ENCODE measurements at places on chromosomes 2 and 18. TPM values are rescaled to one million over a fixed set of nuclear protein-coding genes. Genes with fewer than 3 reads are reported as not detected.

- H3K27me3 ChIP-seq = no peaks in the 10 kb centered on the region
- no peak overlapping the region for H3K27ac ChIP-seq
- DNase-seq = no peak
- no peaks in the 10 kb centered on the region for H3K36me3 ChIP-seq
- H3K4me3 ChIP-seq = no peak overlapping the region
These were observed 11.5 kb downstream of the NPC1 start for GRCh38 chr18:23574611-23575308.

DNA sequence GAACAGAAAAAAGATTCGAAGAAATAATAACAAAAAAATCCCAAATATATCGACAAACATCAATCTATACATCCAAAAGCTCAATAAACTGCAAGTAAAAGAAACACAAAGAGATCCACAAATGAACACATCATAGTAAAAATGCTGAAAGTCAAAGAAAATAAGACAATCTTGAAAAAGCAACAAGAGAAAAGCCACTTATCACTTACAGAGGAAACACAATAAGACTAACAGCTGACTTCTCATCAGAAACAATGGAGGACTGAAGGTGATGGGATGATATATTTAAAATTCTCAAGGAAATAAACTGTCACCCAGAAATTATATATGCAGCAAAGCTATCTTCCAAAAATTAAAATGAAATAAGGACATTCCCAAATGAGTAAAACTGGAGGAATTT is 140.3 kb downstream of the NDUFA10 start:
- H3K4me3 ChIP-seq = no peak overlapping the region
- DNase-seq = no peak
- H3K36me3 ChIP-seq = no peaks in the 10 kb centered on the region
- no peaks in the 10 kb centered on the region for H3K27me3 ChIP-seq

The LHCGR gene
- not detected for total RNA-seq

DNA sequence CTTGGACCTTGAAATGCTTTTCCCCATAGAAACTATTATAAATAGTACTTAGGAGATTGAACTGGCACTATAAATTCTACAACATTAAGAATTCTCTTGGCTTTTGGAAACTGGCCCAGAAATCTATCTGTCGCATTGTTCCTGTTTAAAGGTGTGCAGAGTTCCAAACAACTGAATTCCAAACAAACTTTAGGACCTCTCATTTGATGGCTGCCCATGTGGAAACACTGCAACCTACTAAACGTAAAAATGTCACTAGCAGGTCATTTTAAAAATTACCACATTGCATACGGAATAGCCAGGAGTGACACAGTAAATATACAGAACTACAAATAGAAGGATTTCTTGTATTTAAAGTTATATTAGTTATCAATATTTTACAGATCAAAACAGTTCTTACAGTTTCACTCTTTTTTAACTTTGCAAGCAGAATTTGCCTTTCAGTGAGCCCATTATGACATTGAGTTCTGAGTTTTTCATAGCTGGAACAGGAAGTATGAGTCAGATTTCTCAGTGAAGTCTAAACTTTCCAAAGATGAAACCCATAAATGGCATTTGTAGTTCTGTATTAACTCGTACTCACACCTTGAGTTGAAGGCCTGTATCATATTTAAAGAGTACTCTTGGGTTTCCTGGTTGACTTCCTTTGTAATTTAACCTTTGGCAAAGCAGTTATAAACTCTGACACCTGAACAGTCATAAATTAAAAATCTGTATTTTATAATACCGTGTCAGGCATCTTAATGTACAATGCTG is 142.3 kb upstream of the BOD1L2 start:
- H3K27me3 ChIP-seq = no peaks in the 10 kb centered on the region
- DNase-seq = no peak
- H3K36me3 ChIP-seq = no peaks in the 10 kb centered on the region
- no peak overlapping the region for H3K4me3 ChIP-seq
- H3K27ac ChIP-seq = no peak overlapping the region

The IGFBP5 gene
- total RNA-seq = 480 TPM

The INHA gene
- 2.4 TPM for total RNA-seq

- H3K4me3 ChIP-seq = no peak overlapping the region
- H3K27ac ChIP-seq = no peak overlapping the region
- H3K27me3 ChIP-seq = no peaks in the 10 kb centered on the region
- DNase-seq = peak; percentile 64
- no peaks in the 10 kb centered on the region for H3K4me1 ChIP-seq
These were observed 137.2 kb downstream of the TRIM43 start for GRCh38 chr2:95728878-95729596.

The EPC2 gene
- total RNA-seq = 71.4 TPM

DNA sequence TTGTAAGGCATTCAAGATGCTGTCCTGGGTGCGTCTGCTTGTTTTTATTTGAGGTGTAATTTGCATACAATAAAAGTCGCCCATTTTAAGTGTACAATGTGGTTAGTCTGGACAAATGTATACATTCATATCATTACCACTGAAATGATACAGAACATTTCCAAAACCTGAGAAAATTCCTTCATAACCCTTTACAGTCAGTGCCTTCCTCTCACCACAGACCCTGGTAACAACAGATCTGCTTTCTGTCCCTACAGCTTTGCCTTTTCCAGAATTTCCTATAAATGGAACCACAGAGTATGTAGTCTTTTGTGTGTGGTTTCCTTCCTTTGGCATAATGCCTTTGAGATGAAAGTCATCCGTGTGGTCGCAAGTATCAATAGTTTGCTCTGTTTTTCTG is 45.8 kb upstream of the NFU1 start:
- no peaks in the 10 kb centered on the region for H3K27me3 ChIP-seq
- H3K4me3 ChIP-seq = no peak overlapping the region
- H3K4me1 ChIP-seq = no peaks in the 10 kb centered on the region

The SP140 gene
- total RNA-seq = 0.97 TPM

- H3K27ac ChIP-seq = no peak overlapping the region
- H3K36me3 ChIP-seq = no peaks in the 10 kb centered on the region
- DNase-seq = no peak
- no peaks in the 10 kb centered on the region for H3K4me1 ChIP-seq
- no peaks in the 10 kb centered on the region for H3K27me3 ChIP-seq
These were observed 318.3 kb upstream of the MYT1L start for GRCh38 chr2:2649109-2650072.

- H3K4me3 ChIP-seq = no peak overlapping the region
- DNase-seq = no peak
These were observed 46.1 kb downstream of the RASGRP3 start for GRCh38 chr2:33522576-33522975.

- H3K4me3 ChIP-seq = no peak overlapping the region
- H3K36me3 ChIP-seq = no peaks in the 10 kb centered on the region
These were observed 4.5 kb upstream of the LIMS2 start for GRCh38 chr2:127679680-127680361.

DNA sequence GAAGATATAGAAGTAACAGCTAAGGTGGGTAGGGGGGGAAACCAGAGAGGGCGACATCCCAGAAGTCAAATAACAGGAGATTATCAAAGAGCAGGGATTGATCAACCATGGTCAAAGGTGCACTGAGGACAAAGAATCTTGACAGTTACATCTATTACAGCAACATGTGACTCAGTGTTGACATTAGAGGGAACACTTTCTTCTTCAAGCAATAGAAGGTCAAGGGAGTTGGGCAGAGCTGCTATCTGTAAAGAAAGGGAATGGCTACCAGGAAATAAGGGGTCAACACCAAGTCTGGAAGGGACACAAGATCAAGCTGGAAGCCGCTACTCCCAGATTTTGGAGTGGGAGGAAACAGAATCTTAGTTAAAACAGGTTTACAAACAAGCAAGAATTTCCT is 611.0 kb downstream of the TSN start:
- H3K27ac ChIP-seq = no peak overlapping the region
- H3K27me3 ChIP-seq = no peaks in the 10 kb centered on the region
- no peak for DNase-seq
- no peaks in the 10 kb centered on the region for H3K36me3 ChIP-seq

The LOXHD1 gene
- not detected for total RNA-seq

The PROM2 gene
- total RNA-seq = 1.5 TPM

DNA sequence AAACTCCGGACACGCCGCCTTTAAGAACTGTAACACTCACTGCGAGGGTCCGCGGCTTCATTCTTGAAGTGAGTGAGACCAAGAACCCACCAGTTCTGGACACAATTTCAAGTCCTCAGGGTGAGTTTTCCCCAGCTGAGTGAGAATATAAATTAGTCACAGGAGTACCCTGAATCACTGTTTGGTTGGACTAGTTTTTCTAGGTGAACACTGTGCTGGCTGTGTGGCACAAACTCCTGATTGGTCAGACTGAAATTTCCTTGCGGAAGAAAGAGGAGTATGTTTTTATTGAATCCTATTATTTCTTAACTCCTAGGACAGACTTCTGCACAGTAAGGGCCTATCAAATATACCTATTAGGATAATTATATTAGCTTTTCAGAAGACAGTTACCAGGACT is 288.1 kb upstream of the UBE2E3 start:
- H3K4me1 ChIP-seq = no peaks in the 10 kb centered on the region
- H3K27me3 ChIP-seq = no peaks in the 10 kb centered on the region
- no peak overlapping the region for H3K4me3 ChIP-seq
- H3K27ac ChIP-seq = no peak overlapping the region

DNA sequence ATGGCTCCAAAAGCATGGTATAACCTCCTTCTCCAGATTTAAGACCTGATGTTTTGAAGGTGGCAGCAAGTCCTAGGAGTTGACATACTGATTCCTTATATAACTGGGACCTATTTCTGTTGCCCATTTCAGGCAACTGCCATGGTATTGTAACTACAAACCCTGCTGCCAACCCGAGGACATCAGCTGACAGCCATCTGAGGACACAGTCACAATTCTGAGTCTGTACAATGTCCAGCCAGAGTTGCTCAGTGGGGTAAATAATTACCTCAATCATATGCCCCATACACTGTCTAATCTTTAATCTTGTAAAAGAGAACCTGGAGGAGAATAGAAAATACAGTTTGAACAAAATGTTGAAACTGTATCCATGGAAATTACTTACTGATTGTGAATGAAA is 8.7 kb upstream of the GAREM2 start:
- H3K27ac ChIP-seq = no peak overlapping the region
- no peak overlapping the region for H3K4me3 ChIP-seq
- H3K27me3 ChIP-seq = no peaks in the 10 kb centered on the region
- DNase-seq = no peak

GRCh38 chr18:9066817-9067306 is 35.6 kb upstream of the NDUFV2 start:
- no peak overlapping the region for H3K27ac ChIP-seq
- H3K4me3 ChIP-seq = no peak overlapping the region
- H3K36me3 ChIP-seq = no peaks in the 10 kb centered on the region
- no peaks in the 10 kb centered on the region for H3K4me1 ChIP-seq
- H3K27me3 ChIP-seq = no peaks in the 10 kb centered on the region

The SIX3 gene
- total RNA-seq = not detected

GRCh38 chr2:218642121-218642656 is 17.2 kb downstream of the ZNF142 start:
- H3K36me3 ChIP-seq = no peaks in the 10 kb centered on the region
- H3K4me3 ChIP-seq = no peak overlapping the region

DNA sequence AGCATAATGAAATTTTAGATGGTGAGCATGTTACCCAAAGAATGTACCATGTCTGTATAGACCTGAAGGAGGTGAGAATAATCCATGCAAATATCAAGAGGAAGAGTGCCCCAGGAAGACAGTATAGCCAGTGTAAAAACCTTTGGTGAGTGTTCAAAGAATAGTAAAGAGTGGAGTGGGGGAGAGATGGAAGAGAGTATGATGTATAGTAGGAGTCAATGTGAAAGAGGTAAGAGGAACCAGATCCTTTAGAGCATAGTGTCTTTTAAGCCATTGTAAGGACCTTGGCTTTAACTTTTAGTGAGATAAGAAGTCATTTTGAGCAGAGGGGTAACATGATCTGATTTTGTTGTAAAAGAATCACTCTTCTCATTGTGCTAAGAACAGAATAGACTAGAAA is 1052.3 kb upstream of the ZEB2 start:
- no peaks in the 10 kb centered on the region for H3K36me3 ChIP-seq
- H3K27ac ChIP-seq = no peak overlapping the region
- no peak overlapping the region for H3K4me3 ChIP-seq
- no peak for DNase-seq
- H3K4me1 ChIP-seq = no peaks in the 10 kb centered on the region

DNA sequence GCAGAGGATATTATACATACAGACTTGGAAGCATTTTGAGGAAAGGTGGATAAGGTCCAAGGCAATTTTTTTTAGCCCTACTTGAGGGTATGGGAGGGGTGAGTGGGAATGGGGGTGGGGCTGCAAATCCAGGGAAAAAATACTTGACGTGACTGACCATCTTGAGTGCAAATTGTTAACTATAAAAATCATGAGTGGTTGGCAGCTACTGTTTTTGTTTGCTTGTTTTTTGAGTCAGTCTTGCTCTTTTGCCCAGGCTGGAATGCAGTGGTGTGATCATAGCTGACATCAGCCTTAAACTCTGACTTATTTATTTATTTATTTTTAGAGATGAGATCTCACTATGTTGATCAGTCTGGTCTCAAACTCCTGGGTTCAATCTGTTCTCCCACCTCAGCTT is 458.8 kb downstream of the PIK3C3 start:
- no peaks in the 10 kb centered on the region for H3K27me3 ChIP-seq
- no peak overlapping the region for H3K27ac ChIP-seq
- no peak for DNase-seq
- no peaks in the 10 kb centered on the region for H3K4me1 ChIP-seq
- H3K36me3 ChIP-seq = no peaks in the 10 kb centered on the region

DNA sequence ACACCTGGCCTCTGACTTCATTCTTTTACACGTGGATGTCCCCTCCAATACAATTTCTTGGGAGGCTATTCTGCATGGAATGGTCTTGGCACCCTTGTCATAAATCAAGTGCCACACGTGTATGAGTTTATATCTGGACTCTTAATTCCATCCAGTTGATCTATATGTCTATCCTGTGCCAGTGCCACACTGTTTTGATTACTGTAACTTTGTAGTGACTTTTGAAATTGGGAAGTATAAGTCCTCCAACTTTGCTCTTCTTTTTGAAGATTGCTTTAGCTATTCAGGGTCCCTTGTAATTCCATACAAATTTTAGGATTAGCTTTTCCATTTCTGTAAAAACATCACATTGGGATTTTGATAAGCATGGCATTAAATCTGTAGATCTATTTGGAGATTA is 43.5 kb downstream of the HS1BP3 start:
- no peak overlapping the region for H3K4me3 ChIP-seq
- peaks cover 9% of the 10 kb centered on the region for H3K4me1 ChIP-seq
- H3K27ac ChIP-seq = no peak overlapping the region
- no peaks in the 10 kb centered on the region for H3K36me3 ChIP-seq
